ENCODE measurements at places on chromosomes 6 and 20.
A peak's percentile ranks its signal among the peaks of the same experiment; 100 is the strongest.

GRCh38 chr6:145454006-145454405 lies 281.3 kb downstream of the EPM2A start:
- DNase-seq, result no peak

DNA sequence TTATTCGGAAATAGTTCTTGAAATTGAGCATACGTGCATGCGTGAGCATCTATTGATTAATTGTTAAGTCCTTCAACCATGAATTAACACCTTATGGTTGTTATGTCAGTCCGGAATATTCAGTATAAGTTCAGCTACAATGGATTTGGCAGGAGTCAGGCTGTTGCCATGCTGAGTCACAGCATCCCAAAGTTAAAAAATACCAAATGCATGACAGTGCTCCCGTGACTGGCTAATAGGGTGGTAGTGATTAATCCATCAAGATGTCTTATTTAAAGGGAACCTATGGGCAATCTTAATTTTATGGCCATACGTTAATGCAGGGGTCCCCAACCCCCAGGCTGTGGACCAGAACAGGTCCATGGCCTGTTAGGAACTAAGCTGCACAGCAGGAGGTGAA lies 10.5 kb downstream of the RAE1 start:
- DNase-seq, result peak; percentile 16

DNA sequence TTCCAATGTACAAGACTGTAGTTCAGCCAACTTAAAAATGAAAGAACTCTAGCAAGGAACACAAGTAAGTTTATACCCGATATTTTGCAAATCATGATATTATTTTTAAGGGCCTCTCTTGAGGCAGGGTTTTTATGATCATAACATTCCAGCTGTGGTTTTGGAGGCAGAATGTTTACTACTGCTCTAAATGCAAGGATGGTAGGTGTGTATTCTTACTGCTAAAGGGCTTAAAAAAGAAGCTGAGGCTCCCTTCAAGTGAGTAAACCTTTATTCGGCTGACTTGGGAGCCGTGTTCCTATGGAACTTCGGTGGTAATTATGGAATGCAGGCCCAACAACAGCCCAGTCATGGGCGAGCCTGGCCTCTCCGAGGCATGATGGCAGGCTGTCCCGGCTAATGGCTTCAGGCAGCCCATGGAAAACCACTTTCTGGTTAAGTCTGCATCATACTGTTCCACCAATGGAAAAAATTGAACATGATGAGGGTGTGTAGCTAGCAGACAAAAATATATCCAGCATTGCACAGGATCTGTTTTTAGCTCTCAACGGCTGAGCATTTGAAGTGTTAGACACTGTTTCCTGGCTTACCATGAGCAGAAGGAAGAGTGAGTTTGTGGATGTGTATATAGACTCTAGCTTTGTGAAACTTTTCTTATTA lies 111.5 kb downstream of the TIAM2 start:
- no peak for DNase-seq

- no peak for DNase-seq
These were observed 2.5 kb downstream of the DCDC2 start for GRCh38 chr6:24355393-24355792.

GRCh38 chr6:47134476-47135189 lies 92.5 kb upstream of the ADGRF1 start:
- peak; percentile 95 for DNase-seq

DNA sequence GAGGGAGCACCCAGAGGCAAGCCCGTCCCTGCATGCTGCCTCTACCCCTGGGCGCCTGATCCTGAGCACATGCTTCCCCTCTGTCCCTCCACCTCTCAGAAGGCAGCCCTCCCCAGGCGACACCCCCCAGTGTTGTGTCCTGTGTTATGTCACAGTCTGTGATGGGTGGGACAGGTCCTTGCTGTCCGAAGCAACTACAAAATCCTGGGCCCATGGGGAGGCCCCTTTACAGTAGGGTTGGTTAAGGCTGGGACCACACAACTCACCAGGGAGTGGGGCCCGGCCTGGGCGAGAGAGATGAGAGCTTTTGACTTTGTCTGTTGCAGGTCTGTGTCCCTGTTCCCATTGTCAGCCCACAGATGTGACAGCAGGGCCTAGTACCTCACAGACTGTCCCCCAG lies 78.0 kb downstream of the DHX35 start:
- no peak for DNase-seq

GRCh38 chr6:80382811-80383210 lies 276.3 kb downstream of the BCKDHB start:
- no peak for DNase-seq
